ENCODE measurements at places on chromosomes 13 and 19.

DNA sequence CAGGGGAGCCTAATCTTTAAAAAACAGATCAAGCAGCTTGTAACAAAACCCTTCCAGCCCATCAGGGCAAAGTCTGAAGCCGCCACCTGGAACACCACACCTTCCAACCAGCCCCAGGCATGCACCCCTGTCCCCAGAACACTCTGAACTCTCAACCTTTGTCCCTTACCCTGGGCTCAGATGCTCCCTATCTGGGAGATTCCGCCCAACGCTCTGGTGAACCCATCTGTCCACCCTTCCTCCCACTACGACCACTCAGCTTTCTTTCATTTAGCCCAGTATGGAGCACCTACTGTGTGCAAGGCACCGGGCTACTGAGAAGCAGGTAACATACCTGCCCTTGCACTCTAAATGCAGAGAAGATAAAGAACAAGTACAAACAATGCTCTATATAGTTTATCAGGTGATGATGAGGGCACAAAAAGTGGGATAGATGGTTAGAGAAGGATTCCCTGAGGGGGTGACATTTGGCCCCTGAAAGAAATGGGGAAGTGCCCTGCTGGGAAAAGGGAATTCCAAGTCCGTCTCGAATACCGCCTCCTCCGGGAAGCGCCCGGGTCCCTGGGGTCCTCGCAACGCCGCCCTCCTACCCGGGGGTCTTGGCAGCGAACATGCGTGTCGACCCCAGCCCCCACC is 629 bp downstream of the PEPD start:
- DNase-seq = no peak

- peak; percentile 74 for DNase-seq
Observed at GRCh38 chr13:29508130-29508875, 87.2 kb downstream of the SLC7A1 start.

DNA sequence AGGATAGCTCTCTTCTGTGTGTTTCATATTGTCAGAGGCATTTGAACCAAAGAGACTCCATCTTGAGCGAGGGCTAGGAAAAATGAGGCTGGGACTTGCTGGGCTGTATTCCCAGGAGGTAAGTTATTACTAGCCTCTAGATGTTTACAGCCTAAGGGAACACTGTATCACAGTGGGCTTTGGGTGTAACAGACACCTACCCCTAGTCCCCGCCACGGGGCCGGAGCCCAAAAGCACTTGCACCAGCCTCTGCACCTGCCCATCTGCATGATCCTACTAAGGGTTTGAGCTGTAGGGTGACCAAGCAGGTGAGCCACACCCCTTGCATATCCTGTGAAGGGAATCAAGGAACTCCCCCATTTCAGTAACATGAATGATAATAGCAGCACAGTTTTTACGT is 1972.2 kb downstream of the OLFM4 start:
- no peak for DNase-seq

GRCh38 chr19:15276620-15277215 is 44.5 kb upstream of the EPHX3 start:
- no peak for DNase-seq

DNA sequence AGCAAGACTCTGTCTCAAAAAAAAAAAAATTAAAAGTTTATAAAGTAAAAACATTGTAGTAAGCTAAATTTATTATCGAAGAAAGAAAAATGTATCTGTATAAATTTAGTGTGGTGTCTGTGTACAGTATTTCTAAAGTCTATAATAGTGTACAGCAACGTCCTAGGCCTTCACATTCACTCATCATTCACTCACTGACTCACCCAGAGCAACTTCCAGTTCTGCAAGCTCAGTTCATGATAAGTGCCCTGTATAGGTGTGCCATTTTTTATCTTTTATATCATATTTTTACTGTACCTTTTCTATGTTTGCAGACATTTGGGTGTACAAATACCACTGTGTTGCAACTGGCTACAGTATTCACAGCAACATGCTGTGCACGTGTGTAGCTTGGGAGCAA is 118.1 kb downstream of the TNFRSF19 start:
- no peak for DNase-seq

DNA sequence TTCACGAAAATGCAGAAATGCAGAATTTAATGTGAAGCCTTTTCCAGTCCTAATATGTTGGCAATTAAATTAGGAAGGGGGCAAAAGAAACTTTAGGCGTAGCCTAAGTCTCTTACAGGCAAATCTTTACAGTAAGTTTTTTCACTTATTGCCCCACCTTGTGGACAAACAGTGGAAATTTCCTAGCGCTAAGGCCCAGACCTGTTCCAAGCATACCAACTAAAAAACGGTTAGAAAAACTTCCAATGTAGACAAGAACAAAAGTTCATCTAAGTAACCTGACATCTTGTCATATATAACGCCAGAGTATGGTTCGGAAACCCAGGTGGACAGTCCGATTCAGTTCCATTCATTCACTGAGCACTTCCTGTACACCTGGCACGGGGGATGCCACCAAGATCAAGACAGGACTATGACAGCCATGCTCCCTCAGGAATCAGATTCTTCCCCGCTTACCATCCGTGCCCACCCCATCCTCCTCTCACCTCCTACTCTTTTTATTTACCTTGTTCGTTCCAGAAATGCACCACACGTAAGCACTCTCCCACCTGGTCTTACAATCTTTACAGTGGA is 4.9 kb downstream of the ZAR1L start:
- peak; percentile 66 for DNase-seq

Data from CD4-positive, alpha-beta T cell treated with Interleukin-4 for 4 hours (primary cell).